ENCODE measurements at places on chromosomes 1 and 21.

DNA sequence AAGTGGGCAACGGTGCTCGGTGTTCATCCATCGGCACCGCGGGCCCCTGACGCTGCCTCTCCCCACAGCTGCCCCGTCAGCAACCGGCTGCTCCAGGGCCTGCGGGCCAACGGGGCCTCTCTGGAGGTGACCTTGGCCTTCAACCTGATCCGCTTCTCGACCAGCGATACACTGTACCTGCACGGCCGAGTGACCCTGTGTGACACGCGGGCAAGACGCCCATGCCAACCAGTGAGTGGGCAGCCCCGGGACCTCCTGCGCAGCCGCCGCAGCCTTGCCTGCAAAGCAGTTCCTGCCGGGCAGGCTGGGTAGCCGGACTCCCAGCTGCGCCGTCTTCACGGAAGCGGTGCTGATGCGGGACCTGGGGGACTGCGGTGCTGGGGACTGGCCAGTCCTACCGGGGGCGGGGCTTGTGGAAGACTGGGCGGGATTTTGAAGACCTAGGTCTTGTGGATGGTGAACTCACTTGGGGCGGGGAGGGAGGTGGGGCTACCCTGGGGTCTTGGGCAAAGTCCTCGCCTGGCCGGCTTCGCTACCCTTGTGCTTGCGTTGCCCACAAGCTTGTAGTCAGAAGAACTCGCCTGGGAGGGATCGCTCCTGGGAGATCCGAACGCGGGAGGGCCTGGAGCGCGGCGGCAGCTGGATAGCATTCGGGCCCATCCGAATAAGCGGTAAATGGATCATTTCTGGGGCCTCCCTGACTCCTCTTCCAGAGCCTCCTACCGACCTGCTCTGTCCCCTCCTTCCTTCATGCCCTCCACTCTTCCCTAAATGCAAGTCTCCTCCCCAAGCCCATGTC, 8.8 kb upstream of the CEP85 start:
- DNase-seq: peak; percentile 30

GRCh38 chr1:15680561-15681348, 3.4 kb upstream of the PLEKHM2 start:
- no peak for DNase-seq

DNA sequence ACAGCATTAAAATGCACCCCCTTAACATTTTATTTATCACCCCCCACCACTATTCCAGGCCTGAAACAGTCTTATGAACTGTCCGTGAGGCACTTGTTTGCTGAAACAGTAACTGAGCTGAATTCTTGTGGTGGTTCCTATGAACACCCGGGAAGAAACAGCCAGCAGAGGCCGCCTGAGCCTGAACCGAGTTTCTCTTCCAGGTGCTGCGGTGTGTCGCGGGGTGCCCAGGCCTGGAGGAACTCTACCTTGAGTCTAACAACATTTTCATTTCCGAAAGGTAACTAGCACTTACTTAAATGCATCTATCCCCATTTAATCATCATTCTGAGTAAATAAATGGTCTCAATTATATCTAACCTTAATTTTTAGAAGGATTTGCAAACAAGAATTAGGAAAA, 66.8 kb downstream of the TBCE start:
- no peak for DNase-seq

- DNase-seq: peak; percentile 39
These were observed 121.6 kb upstream of the IRF2BP2 start for GRCh38 chr1:234731569-234732085.

DNA sequence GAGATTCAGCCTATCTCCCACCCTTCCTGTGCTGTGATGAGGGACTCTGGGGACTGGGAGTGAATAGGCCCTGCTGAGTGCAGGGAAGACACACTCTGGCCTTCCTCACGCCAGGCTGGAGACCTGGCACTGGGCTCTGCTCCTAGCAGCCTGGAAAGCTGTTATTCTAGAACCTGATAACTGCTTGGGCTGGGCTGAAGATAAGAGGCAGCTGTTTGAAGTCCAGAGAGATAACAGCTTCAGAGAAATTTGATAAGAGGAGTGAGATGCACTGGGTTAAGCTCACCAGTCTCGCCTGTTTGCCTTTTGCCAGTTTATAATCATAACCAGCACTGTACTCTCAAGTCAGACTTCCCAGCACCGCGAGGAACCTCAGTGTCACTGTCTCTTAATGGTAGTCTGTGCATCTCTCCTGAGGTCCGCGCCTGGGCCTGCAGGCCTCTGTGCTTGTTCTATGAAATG, 46.6 kb upstream of the GPR37L1 start:
- no peak for DNase-seq
